Mammary microvascular endothelial cell (primary cell): ENCODE measurements at places on chromosomes 6 and 20. TPM values are rescaled to one million over a fixed set of nuclear protein-coding genes. Genes with fewer than 3 reads are reported as not detected.

Gene XKR7
- not detected in 2 replicates for total RNA-seq

Gene OR2H2
- total RNA-seq: not detected in 2 replicates

Gene OR14J1
- not detected in 2 replicates for total RNA-seq

Gene GTF2H4
- total RNA-seq: 13.0 and 16.6 TPM in 2 replicates
